Activated naive CD4-positive, alpha-beta T cell (primary cell): ENCODE measurements at places on chromosomes 2 and 18.

- DNase-seq = no peak
These were observed 106.2 kb downstream of the HDAC4 start for GRCh38 chr2:239294571-239295054.

DNA sequence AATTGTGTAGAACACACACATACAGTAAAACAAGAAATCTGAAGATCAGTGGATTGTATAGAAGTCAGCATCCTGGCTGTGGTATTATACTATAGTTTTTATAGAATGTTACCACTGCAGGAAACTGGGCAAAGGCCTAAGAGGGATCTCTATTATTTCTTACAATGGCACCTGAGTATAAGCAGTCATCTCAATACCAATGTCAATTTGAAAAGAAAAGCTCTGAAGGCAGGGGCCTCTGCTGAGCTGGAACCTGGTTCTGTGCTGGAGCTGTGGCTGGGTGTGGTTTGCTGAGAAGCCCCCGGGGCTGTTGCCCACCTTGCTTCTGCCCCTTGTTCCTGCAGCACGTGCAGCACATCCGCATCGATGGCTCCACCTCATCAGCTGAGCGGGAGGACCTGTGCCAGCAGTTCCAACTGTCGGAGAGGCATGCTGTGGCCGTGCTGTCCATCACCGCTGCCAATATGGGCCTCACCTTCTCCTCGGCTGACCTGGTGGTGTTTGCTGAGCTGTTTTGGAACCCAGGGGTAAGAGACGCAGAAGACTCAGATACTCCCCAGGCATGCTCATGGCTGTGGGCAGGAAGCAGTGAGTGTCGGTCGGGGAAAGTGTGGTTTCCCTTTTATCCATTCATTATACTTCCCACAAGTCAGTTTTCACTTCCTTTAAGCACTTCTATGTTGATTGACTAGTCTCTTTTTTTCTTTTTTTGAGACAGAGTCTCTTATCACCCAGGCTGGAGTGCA is 23.5 kb upstream of the RPL37A start:
- no peak for DNase-seq

- DNase-seq = no peak
These were observed 473.8 kb upstream of the SPHKAP start for GRCh38 chr2:228655331-228655730.

DNA sequence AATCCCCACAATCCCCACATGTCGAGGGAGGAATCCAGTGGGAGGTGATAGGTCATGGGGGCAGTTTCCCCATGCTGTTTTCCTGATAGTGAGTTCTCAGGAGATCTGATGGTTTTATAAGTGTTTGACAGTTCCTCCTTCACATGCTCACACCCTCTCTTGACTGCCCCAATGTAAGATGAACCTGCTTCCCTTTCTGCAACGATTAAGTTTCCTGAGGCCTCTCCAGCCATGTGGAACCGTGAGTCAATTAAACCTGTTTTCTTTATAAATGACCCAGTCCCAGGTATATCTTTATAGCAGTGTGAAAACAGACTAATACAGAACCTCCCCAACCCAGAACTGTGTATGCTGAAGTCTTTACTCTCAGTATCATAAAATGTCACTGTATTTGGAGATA is 289.5 kb upstream of the MMADHC start:
- DNase-seq = no peak
